Endothelial cell of umbilical vein (primary cell): ENCODE measurements at places on chromosomes 16 and 17. TPM values are rescaled to one million over a fixed set of nuclear protein-coding genes. Genes with fewer than 3 reads are reported as not detected.
A peak's percentile ranks its signal among the peaks of the same experiment; 100 is the strongest.

DNA sequence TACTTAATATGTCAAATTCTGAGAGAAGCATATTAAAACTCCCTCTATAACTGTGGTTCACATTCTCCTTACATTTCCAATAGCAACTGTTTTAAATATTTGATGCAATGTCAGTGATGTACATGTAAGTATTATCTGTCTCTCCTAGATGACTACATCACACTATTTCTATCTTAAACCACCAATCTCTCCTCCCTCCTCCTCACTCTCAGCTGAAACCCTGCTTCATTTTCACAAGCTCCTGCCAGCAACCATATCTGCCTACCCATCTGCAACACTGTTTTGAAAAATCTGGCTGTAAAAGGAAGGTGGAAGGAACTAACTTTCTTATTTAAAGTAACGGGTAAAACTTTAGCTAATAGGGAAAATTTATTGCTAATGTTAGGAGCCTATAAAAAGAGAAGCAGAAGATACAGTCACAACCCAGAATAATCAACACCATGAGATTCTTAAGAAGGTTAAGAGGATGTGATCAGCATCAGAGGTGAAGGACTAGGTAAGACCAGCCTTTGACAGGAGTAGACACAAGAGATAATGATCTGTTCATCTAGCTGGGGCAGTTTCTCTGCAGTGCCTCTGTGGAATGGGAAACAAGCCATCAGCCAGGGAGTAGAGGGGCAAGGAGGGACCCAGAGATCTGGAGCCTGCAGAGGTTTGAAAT is 31.0 kb downstream of the MYH10 start:
- no peak for DNase-seq

- DNase-seq, result no peak
Measured at GRCh38 chr17:53527473-53527872, 295.3 kb upstream of the KIF2B start.

GRCh38 chr16:58039829-58040495 is 14.4 kb downstream of the MMP15 start:
- no peak for DNase-seq

DNA sequence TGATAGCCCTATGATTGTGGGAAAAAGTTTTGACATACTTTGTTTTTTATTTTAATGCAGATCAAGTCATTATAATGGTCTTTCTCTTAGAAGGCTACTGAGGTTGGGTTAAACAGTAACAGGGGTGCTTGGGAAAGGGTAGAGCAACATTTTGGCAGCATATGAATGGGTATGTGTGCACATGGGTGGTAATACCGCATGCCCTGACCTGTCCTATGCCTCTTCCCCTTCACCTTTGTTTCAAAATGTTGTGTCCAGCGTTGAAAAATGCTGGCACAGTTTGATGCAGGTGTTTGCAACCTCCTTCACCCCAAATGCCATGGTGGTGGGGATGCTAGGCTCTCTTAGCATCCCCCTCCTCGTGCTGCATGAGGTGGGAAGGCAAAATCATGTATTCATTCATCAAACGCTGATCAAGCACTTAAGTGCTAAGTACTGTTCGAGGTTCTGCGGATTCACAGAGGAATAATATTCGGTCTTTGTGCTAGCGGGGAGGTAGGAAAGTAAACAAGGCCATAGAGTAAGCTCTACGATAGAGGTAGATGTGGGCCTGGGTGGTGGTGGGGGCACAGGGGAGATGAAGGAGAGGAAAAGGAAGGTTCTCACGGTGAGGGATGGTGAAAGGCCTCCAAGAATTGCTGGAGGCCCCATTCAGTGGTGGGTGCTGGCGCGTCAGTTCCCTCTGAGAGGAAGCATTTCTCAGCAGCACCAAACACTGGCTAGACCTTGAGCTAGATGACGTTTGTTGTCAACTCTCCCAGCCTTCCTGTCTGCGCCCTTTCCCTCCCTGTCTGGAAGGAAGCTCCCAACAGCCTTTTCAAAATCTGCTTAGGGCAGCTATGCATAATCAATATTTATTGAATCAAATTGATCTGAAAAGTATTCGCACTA is 13.3 kb upstream of the MARCHF10 start:
- DNase-seq, result peak; percentile 76

GRCh38 chr16:86195863-86196630 is 297.1 kb downstream of the IRF8 start:
- DNase-seq, result no peak

DNA sequence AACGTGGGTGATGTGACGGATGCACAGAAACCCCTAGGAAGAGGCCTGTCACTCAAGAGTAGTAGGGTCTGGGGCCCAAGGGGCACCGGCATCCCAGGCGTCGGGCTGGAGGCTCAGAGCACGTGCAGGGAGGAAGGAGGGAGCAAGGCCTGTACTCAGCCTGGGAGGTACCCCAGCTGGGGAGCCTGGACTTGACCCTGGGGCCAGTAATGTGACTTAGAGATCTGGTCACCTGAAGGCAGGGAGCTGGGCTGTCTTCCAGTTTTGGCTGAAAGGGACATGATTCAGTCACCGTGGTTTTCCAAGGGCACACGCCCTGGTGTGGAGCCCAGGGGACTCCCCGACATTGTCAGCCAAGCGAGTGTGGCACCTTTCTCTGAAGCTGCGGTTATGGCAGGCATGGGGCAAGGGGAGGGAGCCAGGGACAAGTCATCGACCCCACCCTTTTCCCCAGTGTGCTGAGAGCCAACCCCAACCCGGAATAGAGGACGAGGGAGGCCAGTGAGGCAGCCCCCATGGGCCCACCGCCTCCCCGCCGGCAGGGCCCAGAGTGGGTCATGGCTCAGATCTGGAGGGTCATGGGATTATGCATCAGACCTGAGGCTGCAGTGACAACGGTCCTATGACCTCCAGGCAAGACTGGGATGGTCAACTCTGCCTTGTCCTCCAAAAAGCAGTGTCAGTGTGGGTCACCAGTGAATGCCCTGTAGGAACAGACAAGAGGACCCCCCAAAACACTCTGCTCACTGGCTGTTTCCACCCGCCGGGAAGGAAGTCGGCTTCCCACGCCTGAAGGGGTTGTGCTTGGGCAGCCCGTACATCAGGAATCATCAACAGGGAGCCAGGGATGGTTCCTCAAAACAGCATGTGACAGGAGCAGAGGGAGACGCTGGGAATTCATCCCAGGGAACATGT is 41.9 kb downstream of the MEAK7 start:
- DNase-seq, result no peak

DNA sequence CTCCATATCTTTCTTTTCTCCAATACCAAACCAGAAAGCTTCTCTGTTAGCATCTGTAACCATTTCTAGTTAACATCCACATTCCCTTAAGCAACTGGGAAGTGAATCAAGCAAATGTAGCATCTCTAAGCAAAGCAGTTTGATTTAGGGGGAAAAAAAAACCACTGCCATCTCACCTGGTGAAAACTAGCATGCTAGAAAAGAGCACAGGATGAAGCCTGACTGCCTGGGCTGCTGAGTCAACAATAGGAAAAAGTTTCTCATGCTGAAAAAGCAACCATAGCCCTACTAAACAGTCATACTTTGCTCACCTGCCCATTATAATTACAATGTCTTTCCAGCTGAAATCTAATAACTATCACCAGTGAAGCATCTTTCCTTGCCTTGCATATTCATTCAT is 139.3 kb downstream of the ANKFN1 start:
- DNase-seq, result peak; percentile 28

- DNase-seq, result no peak
Measured at GRCh38 chr17:60330731-60331130, 61.2 kb downstream of the USP32 start.

GRCh38 chr17:39213852-39214251 is 11.9 kb downstream of the STAC2 start:
- DNase-seq, result no peak

DNA sequence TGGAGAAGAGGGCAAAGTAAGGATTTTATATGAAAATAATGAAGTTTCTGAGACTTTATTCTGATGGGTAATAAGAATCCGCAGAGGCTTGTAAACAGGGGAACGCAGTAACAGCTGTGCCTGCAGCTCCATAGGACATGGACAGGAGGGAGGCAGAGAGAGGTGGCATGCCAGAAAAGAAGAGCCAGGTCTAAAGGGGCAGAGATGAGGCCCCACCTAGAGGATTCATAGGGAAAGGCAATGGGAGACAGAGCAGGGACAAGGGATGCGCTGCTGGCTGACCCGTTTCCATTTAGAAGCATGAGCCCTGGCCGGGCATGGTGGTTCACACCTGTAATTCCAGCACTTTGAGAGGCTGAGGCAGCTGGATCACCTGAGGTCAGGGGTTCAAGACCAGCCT is 340.3 kb upstream of the CDH5 start:
- no peak for DNase-seq

GRCh38 chr17:2123375-2124251 is 68.7 kb downstream of the HIC1 start:
- peak; percentile 55 for DNase-seq

Gene TERB1
- not detected in 2 replicates for total RNA-seq

Gene ZNF207
- total RNA-seq, result 206 and 209 TPM in 2 replicates

Gene TBC1D26
- not detected in 2 replicates for total RNA-seq
